ENCODE measurements at places on chromosomes 2 and 18.

GRCh38 chr2:213119061-213119809 is 32.2 kb downstream of the IKZF2 start:
- DNase-seq = no peak

- DNase-seq = no peak
Observed at GRCh38 chr2:237910576-237911362, 51.3 kb downstream of the RAMP1 start.

DNA sequence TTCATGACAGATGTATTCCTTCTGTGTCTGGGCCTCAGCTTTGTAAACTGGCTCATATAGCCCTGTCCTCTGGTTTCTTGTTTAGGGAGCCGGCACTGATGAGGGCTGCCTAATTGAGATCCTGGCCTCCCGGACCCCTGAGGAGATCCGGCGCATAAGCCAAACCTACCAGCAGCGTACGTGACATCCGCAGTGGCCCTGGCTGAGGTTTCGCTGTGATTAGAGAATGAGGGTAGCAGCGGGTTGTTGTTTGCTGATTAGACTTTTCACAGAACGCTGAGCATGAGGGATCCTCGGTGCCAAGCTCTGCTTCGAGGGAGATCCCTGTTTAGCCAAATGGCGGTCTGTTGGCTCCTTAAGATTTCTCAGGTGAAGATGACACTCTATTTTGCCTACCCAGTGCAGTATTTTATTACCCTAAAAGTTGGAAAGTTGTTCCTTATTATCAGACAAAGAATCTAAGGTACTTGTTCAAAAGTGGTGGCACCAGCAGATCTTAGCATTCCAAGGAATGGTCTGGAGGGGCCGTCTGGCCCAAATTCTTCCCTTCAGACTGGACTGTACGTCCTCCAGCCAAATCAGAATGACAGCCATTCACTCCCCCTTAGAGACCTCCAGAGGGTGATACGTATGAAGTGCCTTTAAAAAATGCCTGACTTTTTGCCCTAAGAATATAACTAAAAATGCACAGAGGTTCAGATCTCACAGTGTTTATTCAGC is 21.5 kb upstream of the GMCL1 start:
- no peak for DNase-seq

GRCh38 chr2:168851674-168852320 is 38.4 kb downstream of the SPC25 start:
- no peak for DNase-seq

DNA sequence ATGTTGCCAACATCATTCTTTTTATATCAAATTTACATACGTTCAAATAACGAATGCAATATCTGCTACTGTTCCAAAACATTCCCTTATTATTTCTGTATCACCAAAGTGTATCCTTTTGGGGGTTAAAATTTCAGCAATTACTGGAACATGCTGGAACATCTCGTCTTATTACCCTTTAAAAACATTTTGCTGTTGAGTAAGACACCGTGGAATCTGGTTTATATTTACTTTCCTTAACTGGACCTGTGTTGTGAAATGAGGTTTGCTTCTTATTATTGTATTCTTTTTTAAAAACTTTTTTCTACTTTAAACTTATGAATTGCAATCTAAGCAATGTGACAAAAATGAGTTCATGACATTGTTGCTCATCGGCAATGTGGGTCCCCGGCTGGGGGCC is 87.4 kb upstream of the PTPRM start:
- no peak for DNase-seq

- no peak for DNase-seq
Observed at GRCh38 chr18:8912348-8913326, 189.9 kb upstream of the NDUFV2 start.

DNA sequence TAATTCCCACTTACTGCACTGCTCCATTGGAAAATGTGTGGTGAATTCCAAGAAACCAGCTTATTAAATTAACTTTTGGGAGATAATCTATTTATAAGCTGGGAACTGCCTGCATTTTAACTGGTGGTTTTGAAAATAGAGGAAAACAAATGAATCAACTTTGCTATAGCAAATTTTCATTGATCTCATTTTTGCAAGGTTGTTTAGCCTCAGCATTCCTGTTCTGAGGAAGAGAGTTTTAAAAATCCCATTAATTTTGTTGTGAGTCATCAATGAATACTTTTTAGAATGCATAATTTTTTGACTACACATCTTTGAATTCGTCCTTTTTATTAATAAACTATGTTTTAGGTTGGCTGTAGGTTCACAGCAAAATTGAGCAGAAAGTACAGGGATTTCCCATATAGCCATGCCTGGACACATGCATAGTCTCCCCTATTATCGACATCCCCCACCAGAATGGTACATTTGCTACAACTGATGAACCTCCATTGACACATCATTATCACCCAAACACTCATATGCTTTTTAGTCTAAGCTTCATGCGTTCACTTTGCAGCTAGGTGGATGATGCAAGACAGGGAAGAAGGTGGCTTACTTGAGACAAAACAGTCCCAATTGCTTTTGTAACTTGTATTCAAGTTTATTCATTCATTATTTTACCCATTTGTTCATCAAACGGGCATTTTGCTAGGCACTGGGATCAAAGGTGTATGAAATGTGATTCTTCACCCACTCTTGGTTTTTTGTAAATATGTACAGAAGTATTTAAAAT is 106.9 kb downstream of the ZNF521 start:
- DNase-seq = no peak

- DNase-seq = no peak
Observed at GRCh38 chr2:224174990-224175389, 135.9 kb upstream of the SERPINE2 start.

DNA sequence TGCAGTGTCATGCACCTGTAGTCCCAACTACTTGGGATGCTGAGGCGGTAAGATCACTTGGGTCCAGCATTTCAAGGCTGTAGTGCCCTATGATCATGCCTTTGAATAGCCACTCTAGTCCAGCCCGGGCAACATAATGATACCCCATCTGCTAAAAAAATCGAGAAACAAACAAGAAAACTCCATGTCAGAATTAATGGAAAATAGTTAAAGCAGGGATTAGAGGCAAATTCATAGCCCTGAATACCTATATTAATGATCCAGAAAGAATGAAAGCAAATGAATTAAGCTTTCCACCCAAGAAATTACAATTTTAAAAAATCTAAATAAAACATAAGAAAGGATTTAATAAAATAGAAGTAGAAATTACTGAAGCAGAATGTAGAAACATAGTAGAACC is 143.0 kb downstream of the MYO3B start:
- DNase-seq = no peak

- no peak for DNase-seq
Observed at GRCh38 chr2:129762386-129763189, 216.9 kb upstream of the RAB6C start.

GRCh38 chr2:124065636-124066035 is 40.5 kb downstream of the CNTNAP5 start:
- no peak for DNase-seq

DNA sequence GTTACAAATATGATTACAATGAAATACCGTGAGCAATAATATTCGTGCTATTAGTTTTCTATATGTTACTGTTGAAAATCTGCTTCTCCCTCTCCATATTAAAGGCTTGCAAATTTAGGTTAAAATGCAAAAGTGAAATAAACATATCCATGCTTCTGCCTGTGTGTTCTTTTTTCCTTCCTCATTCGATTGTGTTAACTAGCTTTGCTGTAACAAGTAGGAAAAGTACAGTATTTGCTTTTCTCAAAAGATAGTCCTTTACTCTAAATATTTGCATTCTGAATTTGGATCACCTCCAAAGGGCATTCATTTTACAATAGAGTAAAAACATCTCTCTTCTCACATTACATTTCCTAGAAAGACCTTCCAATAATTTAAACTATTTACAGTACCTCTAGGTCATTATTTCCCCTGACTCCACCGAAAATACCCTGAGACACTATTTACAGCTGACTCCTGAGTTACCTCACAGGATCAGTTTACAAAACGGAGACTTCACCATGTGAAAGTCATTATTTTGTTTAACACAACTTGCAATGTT is 835.0 kb upstream of the FANCL start:
- no peak for DNase-seq

DNA sequence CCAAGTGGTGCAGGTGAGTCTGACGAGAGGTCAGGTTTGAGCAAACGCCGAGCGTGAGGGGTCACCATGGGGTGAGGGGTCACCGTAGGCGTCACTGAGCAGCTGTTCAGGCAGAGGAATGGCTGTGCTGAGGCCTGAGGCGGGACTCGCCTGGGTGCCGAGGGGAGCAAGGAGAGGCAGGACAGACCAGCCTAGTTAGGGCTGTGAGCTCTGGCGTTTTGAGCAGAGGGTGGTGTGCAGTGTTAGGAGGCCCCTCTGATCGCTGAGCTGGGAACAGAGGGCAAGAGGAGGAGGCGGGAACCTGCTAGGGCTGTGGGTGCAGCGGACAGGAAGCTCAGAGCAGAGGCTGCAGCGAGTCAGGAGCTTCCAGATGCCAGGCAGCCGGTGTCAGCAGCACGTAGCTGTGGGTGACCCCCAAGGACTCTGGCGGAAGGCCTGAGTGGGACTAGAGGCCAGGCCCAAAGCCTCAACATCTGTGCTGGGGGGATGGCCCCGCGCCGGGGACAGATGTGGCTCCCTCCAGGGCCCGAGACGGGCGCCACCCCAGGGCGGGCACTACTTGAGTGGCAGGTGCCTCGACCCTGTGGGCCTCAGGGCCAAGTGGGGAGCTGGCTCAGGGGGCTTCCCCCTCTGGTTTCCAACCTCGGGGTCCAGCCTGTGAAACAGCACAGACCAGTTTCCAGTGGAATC is 55.7 kb downstream of the KCNG2 start:
- DNase-seq = no peak

DNA sequence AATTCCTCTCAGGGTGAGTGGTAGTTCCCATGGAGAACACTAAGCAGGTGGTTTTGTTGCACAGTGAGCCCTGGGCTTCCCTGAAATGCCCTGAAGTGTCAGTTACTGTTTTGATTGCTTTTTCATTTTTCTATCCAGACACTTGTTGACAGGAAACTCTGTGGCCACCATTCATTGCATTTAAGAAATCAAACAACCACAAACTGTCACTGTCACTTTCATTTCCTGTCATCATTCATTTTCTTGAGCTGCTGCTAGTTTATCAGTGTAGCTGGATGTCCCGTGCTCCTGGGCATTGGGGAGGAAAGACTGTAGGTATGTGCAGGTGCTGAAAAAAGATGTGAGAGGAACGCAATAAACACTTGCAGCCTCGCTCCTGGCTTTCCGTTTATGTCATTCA is 891.6 kb upstream of the ZEB2 start:
- DNase-seq = no peak

GRCh38 chr18:10814336-10814735 is 288.5 kb downstream of the NAPG start:
- no peak for DNase-seq

DNA sequence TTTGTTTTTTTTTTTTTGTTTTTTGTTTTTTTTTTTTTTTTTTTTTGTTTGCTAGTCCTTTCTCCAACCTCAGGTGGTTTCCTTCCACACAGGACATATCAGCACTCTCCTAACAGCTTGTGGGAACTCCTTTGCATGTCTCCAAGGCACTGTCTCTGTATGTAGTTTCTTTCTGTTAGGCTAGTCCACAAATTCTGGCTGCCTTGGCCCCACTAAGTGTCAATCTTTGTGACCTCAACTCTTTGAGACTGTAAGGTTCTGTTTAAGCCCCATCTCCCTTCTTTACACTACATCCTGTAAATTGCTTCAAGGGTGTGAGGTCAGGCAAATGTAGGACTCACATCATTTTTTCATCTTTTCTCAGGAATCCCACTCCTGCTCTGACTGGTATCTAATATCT is 85.1 kb downstream of the NCOA1 start:
- no peak for DNase-seq

DNA sequence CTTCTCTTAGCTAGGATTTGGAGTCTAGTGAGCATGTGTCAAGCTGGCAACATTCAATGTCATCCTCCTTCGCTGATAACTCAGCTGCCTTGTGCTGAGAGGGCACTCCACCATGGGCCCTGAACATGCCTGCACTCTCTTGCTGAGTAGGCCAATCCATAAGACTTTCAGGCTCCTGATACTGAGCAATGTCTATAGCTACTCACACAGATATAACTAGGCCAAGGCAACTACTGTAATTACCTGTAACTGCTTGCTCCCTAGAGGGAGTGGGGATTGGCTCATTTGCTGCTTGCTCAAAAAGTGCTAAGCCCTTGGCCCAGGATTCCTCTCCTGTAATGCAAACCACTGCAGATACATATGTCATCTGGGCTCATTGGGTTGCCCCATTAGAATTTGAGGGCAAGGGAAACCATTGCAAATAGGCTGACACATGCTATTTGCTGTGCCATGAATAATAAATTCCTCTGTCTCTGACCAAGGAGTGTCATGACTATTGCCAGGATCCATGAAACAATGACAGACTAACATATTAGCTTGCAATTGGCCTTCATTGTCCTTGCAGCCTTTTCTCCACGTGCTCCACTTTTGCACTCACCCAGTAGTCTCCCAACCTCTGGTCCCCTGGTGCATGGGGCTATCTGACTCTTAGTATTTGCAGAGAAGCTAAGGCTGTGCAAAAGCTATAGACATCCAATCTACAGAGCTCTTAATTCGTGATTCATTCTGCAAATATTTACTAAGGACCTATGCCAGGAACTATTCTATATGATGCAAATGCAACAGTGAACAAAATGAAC is 36.9 kb upstream of the BMPR2 start:
- peak; percentile 48 for DNase-seq

GRCh38 chr2:37698931-37699481 is 27.6 kb upstream of the CDC42EP3 start:
- DNase-seq = no peak

DNA sequence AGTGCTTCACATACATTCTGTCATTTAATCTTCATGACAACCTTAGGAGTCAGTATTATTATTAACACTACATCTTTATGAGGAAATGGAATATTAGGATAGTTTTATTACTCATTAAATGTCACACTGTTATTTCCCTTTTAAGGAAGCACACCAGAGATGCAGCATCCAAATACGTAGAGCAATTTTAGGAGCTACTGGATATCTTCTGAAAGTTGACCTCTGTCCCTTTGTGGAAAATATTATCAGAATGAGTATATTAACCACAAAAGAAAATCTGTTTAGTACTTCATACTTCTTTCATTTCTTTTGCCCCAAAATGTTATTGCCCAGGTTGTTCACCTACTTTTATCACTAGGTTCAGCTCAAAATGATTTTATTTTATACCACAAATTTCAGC is 72.9 kb upstream of the APCDD1 start:
- DNase-seq = no peak

DNA sequence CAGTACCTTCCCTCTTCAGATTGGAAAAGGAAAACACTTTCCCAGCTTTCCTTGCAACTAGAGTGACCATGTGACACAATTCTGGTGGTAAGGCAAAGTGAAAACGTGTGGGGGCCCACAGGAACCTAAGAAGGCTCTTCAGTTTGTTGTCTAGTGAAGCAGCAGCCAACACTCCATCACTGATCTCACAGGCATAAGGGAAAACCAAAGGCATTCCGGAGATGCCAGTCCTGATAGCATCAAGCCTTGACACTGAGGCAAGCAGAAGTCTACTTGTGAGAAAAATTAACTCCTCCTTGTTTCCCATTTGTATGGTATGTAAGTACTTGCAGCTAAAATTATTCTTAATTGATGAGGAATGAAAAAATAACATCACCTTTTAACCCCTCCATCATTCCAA is 88.3 kb downstream of the ETAA1 start:
- no peak for DNase-seq

DNA sequence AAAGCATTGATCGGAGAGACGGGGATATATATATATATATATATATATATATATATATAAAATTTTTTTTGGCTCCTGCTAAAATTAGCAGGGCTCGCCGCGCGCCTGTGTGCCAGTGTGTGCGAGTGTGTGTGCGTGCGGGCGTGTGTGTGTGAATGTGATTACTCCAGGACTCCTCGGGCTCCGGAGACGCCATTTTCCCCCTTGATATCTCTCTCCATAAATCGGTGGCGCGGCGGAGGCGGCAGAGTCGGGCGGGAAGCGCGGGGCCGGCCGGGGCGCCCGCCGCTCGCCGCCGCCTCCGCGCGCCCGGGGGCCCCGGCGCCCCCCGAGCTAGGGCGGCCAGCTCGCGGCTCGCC is 795 bp upstream of the SETBP1 start:
- DNase-seq = peak; percentile 25
